ENCODE measurements at places on chromosomes 1 and 21. TPM values are rescaled to one million over a fixed set of nuclear protein-coding genes. Genes with fewer than 3 reads are reported as not detected.

GNG4 gene
- 0.28 TPM for total RNA-seq

CYP2J2 gene
- total RNA-seq = not detected

SPATA45 gene
- total RNA-seq = not detected

MLLT11 gene
- total RNA-seq = 5.3 TPM

LHX8 gene
- not detected for total RNA-seq

CAMSAP2 gene
- total RNA-seq = 29.4 TPM

TSPEAR gene
- total RNA-seq = not detected

LRRN2 gene
- not detected for total RNA-seq

Measured in IMR-90 (cell line).